Progenitor cell of endocrine pancreas (in vitro differentiated cells): ENCODE measurements at places on chromosomes 7 and 10. TPM values are rescaled to one million over a fixed set of nuclear protein-coding genes. Genes with fewer than 3 reads are reported as not detected.

GRCh38 chr7:90267263-90267858 lies 22.4 kb downstream of the CFAP69 start:
- DNase-seq = no peak

- DNase-seq = no peak
These were observed 57.7 kb downstream of the ATAD1 start for GRCh38 chr10:87760195-87760905.

EPDR1 gene
- total RNA-seq = 1.8 and 2.8 TPM in 2 replicates

DNA sequence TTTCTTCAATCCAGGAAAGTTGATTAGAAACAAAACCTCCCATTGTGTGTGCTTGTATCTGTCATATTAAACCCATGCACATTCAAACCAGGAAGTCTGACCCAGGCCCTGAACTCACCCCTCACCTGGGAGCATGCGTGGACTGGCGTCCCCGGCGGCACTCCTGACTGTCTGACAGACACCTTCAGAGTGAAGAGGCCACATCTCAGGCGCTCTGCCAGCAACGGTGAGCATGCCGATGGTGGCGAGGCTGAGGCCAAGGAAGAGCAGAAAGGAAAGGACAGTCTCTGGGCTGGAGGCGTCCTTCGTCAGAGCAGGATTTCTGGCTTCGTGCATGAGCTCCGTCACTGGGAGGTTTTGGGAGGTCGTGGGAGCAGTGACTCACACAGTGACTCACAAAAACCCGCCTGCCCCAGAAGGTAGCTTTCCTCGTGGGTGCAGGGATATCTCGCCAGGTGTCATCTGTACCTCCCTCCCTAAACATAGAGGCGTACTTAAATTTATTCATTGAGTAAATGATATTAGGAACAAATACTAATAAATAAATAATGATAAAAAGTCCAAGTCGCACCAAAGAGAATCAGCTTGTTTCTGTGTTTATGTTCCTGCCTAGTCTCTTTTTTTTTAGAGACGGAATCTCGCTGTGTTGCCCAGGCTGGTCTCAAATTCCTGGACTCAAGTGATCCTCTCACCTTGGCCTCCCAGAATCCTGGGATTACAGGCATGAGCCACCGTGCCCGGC lies 13.5 kb downstream of the IQCE start:
- no peak for DNase-seq

TMEM273 gene
- not detected in 2 replicates for total RNA-seq

OPN4 gene
- not detected in 2 replicates for total RNA-seq
